Stimulated activated naive CD4-positive, alpha-beta T cell (primary cell): ENCODE measurements at places on chromosomes 6 and 20.

- no peak for DNase-seq
These were observed 52.1 kb downstream of the HNF4A start for GRCh38 chr20:44407402-44408184.

GRCh38 chr6:163384510-163384909 is 30.0 kb upstream of the QKI start:
- DNase-seq, result no peak

DNA sequence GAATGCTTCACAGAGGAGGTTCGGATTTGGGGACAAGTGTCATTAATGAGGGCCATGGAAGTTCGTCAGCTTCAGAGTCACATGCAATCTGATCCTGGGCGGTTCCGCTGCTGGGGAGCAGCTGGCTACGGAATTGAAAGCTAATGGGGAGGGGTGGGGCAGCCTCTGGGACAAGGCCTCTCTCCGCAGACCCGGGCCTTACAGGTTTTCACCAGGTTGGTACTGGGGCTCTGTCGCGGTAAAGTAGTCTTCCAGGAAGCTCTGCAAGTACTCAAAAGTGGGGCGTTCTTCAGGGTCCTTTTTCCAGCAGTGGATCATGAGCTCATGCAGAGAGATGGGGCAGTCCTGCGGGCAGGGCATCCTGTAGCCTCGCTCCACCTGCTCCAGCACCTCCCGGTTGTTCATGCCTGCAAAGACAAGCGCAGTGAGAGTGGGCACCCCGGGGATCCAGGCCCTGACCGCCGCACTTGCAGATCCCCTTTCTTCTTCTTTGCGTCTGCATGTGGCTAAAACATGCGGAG is 55.9 kb upstream of the TRAF3IP2 start:
- no peak for DNase-seq

GRCh38 chr6:105536961-105537360 is 134.1 kb upstream of the PREP start:
- no peak for DNase-seq

DNA sequence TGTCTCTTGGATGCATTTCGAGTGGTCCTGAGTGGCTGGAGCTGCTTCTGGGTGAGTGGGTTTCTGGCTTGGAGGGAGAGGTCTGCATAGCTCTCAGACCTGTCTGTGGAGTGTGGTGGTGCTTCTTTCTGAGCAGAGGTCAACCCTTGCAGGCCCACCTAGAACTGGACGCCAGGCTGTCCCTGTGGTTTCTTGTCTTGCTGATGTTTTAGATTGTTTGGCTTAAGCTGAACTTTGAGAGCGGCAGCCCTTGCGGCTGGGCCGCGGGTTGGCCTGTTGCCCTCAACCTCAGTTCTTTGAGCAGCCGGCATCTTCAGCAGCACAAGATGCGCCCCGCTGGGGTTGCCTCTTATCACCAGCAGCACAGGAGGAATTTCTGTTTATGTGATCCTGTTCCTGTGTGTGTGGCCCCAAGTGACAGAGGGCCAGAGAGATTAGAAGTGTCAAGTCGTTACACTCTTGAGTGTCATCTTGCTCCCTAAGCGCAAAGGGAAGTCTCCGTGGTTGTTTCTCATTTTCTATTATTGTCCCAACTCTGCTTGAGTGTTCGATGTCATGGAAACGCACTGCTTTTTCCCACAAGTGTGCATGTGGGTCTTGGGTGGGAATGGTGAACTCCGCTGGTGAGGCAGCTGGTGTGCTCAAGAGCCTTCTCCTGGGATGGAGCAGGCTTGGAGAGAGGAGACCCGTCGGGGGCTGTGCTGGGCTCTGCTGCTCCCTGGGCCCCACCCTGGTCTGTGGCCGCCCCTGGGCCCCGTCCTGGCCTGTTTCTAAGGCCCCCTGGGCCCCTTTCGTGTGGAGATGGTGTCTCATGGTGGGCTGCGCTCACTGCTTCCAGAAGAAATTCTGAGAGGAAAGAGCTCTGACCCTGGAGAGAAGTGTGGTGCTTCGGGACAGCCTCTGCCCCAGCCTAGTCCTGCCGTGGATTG is 20.1 kb upstream of the SLC22A1 start:
- no peak for DNase-seq

- no peak for DNase-seq
These were observed 68.6 kb downstream of the PTPN1 start for GRCh38 chr20:50578778-50579165.

- no peak for DNase-seq
These were observed 33.0 kb downstream of the BACH2 start for GRCh38 chr6:90263633-90264032.

- DNase-seq, result no peak
These were observed 184.6 kb downstream of the ID4 start for GRCh38 chr6:20021795-20022194.

- no peak for DNase-seq
These were observed 954.7 kb upstream of the ADGRB3 start for GRCh38 chr6:67680297-67680932.

DNA sequence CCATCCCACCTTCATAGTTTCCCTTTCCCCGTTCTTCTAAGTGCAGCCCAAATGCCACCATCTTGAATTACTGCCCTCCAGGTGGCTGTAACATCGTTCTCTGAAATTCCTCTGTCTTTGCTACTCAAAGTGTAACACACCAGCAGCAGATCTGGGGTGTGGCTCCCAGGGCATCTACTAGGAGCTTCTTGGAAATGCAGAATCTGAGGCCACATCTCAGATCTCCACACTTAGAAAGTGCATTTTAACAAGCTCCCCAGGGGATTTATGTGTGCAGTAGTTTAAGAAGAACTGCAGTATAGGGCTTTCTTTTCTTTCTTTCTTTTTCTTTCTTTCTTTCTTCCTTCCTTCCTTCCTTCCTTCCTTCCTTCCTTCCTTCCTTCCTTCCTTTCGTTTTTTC is 1.7 kb upstream of the MLIP start:
- no peak for DNase-seq

GRCh38 chr6:167571550-167571949 is 246.7 kb downstream of the TTLL2 start:
- DNase-seq, result no peak

GRCh38 chr6:15615802-15616201 is 47.0 kb downstream of the DTNBP1 start:
- no peak for DNase-seq

- no peak for DNase-seq
These were observed 126.9 kb downstream of the DHX35 start for GRCh38 chr20:39089029-39089428.

GRCh38 chr6:66961191-66961590 is 1254.2 kb upstream of the EYS start:
- DNase-seq, result no peak

GRCh38 chr6:5517796-5518195 is 256.5 kb downstream of the FARS2 start:
- no peak for DNase-seq

- DNase-seq, result no peak
These were observed 22.2 kb upstream of the PNPLA1 start for GRCh38 chr6:36247693-36248092.

GRCh38 chr6:159233365-159234101 is 64.3 kb downstream of the FNDC1 start:
- no peak for DNase-seq

DNA sequence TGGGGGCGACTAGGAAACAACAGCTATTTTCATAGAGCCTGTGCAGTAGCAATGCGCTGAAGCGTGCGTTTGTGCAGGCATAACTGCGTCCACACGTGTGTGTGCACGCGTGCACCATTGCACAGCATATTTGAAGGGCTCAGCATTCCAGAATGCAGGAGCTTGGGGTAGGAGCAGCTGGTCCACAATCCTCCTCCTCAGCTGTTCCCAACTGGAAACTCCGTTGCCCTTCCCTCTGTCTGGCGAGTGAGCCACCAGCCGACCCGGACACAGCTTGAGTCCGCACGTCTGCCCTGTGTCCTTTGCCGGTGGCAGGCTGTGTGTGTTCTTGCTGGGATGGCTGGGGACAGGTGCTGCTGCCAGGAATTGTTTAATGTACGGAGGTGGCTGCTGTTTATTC is 110.2 kb downstream of the SASH1 start:
- no peak for DNase-seq

- no peak for DNase-seq
These were observed 466.3 kb upstream of the CDH4 start for GRCh38 chr20:60785785-60786184.

DNA sequence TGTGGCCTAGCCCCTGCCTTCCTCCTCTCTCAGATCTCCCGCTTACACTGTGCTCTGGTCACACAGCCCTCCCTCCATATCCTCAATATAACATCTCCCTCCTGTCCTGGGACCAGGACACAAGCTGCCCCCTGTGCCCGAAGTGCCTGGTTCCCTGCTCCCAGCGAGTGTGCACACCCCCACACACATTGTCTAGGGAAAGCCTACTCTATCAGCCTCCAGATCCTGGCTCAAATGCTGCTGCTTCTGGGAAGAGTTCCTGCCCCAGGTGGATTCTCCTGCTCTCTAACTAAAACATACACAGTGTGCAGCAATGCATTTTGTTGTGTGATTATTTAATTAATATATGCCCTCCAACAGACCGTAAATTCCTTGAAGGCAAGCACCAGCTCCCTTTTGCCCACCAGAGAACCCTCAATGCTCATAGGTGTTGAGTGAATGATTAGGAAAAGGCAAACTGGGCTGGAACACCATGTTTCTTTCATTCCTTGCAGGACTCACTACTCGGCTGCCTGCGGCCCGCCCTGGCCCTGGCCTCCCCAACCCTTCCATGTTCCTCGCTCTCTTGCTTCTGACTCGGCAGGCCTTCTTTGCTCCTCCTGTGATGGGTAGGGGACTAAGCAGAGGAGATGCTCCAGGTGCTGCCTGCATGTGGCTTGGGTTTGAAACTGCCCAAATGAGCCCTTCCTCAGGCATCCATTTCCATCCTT is 194.6 kb downstream of the ZDHHC14 start:
- no peak for DNase-seq

- DNase-seq, result no peak
These were observed 10.5 kb upstream of the CLDN20 start for GRCh38 chr6:155253337-155253736.

DNA sequence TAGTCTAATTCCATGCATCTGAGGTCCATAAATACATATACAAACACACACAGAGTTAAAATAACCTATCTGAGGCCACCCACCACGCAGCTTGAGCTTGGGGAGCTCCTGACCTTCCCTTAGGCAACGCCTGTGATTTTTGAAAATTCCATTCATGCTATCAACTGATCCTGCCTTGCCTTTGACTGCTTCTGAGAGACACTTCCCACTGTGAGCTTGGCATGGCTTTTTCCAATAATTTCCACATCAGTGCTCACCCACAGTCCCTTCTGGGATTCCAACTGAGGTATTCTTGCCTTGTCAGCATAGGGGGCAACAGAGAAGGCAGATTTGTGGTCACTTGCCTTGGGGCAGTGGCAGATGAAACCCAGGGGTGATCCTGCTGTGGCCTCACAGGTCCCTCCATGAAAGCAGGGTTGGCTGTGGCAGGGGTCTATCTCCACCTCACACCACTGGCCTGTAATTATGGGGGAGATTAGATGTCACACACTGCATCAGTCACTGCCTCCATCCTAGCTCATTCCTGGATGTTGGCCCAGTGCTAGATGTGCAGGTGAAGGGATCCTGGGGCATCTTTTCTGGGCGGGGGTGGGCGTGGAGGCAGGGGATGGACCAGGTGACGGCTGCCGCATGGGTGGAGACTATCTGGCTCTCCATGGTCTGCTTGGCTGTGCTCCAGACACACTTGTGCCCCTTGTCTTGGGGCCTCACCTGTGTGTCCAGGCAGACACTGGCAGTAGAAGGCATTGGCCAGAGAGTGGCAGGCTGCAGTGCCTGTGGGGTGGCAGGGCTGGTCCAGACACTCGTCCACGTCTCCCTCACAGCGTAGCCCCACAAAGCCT is 11.2 kb upstream of the GPSM3 start:
- DNase-seq, result no peak

DNA sequence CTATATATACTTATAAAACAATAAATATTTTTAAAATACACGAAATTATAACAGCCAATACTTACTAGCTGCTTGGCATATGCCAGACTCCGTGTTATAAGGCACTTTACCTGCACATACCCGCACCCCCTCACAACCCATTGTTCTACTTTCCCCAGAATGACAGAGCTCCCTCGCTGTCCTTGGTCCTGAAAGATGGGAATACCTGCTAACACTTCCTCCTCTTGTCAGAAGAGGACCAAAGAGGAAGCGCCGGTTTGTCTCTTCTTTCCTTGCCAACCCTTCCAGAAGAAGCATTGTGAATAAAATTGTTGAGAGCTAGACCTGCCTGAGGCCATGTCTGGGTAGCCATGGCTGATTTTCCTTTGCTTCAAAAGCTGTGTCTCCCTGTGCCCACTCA is 149.3 kb downstream of the PTPRT start:
- no peak for DNase-seq

- DNase-seq, result no peak
These were observed 814.4 kb downstream of the TENT5A start for GRCh38 chr6:80938131-80938530.

GRCh38 chr20:25422032-25422431 is 14.6 kb downstream of the GINS1 start:
- no peak for DNase-seq

DNA sequence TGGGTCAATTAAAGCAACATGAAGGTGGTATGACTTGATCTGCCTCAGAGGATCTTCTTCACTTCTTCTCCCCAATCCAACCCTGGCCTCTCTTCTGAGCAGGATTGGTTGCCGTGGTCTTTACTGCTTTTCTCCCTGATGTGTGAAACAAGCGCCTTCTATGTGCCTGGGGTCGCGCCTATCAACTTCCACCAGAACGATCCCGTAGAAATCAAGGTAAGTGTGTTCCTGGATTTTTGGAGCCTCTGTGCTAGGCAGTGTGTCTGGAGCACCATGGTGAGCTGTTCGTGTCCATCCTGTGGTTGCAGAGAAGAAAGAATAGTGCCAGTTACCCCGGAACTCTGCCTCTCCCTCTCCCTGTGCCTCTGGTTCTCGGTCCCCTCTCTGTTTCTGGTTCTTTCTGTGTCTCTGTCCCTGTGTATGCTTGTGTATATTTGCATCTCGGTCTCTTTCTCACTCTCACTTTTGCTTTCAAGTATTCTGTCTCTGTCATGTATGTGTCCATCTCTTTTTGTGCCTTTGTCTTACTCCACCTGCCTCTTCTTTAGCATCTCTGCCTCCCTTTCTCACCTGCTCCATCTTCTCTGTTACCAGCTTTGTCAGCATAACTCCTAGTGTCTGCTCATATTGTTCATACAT is 23.5 kb downstream of the TM9SF4 start:
- no peak for DNase-seq

DNA sequence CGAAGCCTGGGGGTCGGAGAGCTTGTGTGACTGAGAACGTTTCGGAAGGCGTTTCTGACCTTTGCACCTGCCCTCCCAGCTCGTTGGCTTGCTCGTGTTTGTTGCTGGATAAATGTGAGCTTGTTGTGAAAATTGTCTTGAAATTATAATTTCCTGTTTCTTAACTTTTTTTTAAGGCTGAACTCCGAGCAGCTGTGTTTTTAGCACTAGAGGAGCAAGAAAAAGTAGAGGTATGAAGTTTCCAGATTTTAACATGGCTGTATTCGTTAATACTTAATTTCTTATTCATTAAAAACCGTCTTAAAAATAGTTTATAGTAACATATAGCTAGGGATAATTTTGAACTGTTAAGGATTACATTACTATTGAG is 672 bp downstream of the CEP43 start:
- no peak for DNase-seq

GRCh38 chr6:33289784-33290315 is 449 bp downstream of the PFDN6 start:
- DNase-seq, result no peak

GRCh38 chr6:74742793-74743508 is 462.9 kb downstream of the COL12A1 start:
- DNase-seq, result no peak
